ENCODE measurements at places on chromosomes 5 and 9.

GRCh38 chr5:112862085-112862484 is 998 bp downstream of the SRP19 start:
- DNase-seq, result no peak

DNA sequence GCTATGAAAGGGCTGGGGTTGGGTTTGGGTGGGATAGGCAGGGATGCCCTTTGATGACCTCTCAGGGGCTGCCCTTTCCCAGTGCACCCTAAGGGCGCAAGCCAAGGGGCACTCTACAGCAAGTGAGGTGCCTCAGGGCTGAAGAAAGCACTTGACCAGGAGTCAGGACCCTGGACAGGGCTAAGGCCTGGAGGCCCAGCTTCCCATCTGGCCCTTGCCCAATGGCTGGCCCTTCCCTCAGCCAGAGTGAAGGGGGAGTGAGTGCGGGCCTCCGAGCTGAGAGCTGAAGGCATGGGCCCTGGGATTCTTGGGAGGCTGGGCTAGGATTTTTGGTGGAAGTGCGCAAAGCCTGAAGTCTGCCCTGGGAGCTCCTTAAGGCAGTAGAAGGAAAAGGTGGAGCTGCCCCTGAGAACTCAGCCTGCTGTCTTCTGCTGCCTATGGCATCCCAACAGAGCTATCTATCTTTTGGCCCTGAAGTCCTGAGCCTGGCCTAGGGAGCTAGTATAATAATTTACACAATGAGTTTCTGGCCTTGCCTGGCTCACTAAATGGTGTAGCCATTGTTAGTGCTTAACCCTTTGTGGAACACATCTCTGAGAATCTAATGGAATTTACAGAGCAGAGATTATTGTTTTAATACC is 16.4 kb downstream of the JADE2 start:
- DNase-seq, result no peak

DNA sequence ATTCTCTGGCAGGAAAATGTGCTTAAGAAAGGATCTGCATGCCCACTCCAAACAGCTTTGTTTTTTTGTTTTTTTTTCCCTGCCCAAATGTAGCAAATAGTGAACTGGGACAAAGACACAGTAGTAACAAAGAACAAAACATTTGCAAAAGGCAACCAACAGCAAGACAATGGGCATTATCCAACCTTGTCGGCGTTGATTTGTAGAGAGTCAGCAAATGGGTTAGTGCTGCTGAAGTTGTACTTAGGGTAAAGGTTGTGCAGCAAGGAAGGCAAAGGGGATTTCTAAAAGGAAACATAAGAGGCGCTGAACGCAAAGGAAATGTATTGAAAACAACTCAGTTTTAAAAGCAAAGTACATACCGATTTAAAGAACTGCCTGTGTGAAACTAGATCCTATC is 136.2 kb downstream of the MPDZ start:
- no peak for DNase-seq

- peak; percentile 19 for DNase-seq
Measured at GRCh38 chr9:92664394-92665152, 5.4 kb downstream of the IPPK start.

- no peak for DNase-seq
Measured at GRCh38 chr9:129473523-129474244, 147.2 kb downstream of the C9orf50 start.

DNA sequence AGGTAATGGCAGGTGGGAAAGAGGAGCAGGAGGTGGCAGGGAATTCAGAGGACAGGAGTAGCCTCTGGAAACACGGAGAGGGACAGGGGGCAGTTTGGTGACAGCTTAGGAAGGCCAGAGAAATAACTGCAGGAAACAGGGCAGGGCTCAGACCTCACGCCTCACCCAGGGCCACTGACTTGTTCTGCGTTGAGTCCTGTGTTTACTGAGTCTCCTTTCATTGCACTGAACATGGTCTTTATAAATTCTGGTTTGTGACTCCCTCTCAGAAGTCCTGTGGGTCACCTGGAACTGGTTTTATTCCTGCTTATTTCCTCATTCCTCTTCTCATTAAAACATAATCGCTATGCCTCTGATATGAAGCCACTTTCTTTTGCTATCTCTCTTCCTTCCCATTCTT is 55.2 kb upstream of the ZNF622 start:
- DNase-seq, result no peak

DNA sequence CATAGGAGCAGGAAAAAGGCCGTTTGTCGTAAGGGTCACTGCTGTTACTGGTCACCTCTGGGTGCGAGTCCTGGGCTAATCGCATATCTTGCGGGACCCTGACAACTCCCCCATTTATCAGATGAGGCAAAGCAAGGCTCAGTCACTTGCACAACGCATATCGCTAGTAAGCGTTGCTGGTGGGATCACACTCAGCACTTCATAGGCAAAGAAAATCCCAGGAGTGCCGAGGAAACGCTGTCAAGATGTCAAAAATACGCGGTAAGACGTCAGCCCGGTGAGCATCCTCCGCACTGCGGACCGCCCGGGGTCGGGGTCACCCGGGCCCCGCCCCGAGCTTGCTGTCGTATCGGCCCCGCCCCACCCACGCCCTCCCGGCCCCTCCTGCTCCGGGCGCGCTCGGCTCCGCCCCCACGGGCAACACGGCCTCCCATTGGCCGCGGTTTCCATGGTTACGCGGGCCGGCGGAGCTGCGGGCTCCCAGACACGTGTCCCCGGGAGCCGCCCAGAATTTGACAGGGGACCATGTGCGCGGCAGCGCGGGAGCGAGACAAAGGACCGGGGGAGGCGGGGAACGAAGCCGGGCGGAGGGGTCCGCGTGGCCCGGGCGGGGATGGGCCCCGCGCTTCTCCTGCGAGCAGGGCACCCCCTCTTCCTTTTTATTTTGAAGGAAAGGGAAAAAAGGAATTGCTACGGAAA is 80.2 kb upstream of the IER5L start:
- peak; percentile 93 for DNase-seq

DNA sequence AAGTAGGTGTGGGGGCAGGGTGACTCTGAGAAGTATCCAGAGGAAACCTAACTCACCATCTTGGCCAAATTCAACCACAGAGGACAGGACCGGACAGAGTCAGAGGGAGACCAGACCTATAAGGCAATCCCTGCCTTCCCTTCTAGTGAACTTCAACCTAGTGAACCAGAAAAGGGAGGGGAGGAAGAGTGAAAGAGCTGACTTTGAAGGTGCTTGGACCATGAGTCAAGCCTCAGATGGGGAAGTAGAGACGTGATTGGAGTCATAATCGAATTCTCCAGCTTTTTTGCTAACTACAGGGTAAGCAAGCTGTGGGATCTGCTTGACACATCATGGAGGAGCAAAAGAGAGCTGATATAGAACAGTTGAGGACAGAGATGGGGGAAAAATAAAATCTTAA is 18.8 kb upstream of the KIF2A start:
- no peak for DNase-seq

GRCh38 chr5:97106216-97106581 is 36.2 kb downstream of the LIX1 start:
- no peak for DNase-seq
